Activated CD4-positive, alpha-beta T cell treated with anti-CD3 and anti-CD28 coated beads, Interleukin-2, amount 50 U/mL, for 48 hours (primary cell): ENCODE measurements at places on chromosomes 12 and 14.

DNA sequence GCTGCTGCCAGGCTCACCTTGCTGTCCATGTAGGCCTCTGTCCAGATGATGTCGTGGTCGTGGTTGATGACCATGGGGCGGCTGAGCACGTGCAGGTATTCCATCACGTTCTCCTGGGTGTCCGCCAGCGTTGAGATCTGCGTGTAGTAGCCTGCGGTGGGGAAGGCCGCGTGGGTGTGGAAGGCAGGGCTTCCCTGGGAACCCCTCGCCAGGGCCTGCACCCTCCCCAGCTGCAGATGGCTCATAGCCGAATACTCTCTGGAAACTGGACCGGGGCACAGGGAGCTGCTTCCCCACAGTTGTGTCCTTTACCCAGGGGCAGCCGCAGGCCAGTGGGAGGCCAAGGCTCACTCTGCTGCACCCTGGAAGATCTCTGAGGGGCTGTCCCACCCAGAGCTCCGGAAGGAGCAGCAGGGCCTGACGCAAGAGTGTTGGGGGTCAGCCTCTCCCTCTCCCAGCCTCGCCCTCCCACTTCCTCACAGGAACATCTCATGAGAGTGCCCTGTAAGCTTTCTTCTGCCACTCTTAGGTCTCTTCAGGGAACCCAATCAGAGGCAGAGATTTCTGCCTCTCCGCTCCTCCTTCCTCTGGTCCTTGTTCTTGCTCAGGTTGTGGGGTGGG lies 35.5 kb downstream of the CACNA2D4 start:
- DNase-seq: no peak

DNA sequence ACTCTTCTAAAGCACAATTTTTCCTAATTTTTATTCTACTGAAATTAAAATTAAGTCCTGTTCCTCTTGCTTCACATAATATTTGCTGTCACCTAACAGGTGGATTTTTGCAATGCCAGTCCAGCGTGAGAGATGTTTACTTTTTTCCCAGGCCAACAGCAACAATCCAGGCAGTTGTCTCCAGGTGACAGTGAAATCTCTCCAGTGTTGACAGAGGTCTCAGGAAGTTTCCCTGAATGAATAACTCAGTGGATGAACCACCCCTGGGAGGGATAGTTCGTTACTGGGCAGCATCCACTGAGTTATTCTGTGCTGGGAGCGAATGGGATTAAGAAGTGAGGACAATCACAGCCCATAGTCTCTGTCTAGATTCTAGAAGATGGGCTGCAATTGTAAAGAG lies 7.1 kb upstream of the NT5DC3 start:
- DNase-seq: no peak

- DNase-seq: no peak
Measured at GRCh38 chr14:52868911-52869618, 77.7 kb upstream of the GNPNAT1 start.

DNA sequence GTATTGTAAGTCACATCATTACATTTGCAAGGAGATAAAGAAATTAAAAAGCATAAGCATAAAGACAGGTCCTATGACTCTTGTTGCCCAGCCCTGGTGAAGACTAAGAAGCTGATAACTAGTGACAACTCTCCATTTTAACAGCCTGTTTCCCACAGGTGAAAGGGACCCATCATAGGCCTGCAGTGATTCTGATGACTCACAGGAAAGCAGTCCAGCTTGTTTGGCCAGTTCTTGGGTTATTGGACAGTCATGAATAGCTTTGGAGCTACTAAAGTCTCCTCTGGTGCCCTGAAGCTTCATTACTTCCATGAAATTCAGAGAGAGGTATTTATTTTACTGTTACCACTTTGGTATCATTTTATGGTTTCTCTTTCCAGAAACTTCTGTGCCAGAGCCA lies 55.5 kb upstream of the DYRK2 start:
- no peak for DNase-seq

GRCh38 chr14:99277530-99277929 lies 5.5 kb upstream of the BCL11B start:
- no peak for DNase-seq

- no peak for DNase-seq
Measured at GRCh38 chr14:42023452-42023851, 416.8 kb downstream of the LRFN5 start.

DNA sequence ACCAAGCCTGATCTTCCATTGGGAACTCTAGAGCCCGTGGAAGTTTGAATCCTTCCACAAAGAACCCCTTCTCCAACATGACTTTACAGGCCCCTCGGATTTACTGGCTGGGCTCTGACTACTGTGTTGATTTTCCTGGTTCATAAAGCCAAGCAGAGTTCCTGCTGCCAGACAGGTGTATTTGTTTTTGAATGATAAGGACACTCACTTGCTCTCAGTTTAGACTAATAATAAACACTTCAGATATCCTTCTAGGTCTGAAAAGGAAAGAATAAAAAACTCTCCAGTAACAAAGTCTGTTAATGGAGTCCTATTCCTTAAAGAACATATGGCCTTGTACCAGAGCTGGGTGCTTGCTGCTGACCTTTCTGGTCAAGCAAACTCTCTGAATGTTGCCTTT lies 31.0 kb downstream of the SIX1 start:
- no peak for DNase-seq

- DNase-seq: no peak
Measured at GRCh38 chr12:95303476-95303875, 85.9 kb downstream of the VEZT start.

- no peak for DNase-seq
Measured at GRCh38 chr12:13011098-13011497, 11.0 kb upstream of the HEBP1 start.

- DNase-seq: no peak
Measured at GRCh38 chr12:117646520-117646919, 285.1 kb upstream of the NOS1 start.

DNA sequence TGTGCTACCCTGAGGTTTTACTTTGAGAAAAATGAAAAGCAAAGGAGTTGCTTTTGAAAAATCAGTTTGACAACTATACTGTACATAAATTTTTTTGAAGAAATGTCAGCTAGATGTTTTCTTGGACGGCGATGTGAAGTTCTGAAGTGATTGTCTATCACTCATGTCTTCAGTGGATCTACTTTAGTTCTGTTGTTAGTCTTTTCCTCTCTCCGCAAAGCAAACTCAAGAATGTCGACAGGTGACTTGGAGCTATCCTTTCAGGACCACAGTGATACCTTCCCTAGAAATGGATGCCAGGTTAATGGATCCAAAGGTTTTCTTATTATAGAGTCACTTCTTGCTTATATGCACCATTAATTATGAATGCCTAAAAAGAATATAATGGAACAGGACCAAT lies 1.2 kb downstream of the PTPRO start:
- DNase-seq: no peak

- no peak for DNase-seq
Measured at GRCh38 chr12:114683709-114684097, 272 bp downstream of the TBX3 start.

DNA sequence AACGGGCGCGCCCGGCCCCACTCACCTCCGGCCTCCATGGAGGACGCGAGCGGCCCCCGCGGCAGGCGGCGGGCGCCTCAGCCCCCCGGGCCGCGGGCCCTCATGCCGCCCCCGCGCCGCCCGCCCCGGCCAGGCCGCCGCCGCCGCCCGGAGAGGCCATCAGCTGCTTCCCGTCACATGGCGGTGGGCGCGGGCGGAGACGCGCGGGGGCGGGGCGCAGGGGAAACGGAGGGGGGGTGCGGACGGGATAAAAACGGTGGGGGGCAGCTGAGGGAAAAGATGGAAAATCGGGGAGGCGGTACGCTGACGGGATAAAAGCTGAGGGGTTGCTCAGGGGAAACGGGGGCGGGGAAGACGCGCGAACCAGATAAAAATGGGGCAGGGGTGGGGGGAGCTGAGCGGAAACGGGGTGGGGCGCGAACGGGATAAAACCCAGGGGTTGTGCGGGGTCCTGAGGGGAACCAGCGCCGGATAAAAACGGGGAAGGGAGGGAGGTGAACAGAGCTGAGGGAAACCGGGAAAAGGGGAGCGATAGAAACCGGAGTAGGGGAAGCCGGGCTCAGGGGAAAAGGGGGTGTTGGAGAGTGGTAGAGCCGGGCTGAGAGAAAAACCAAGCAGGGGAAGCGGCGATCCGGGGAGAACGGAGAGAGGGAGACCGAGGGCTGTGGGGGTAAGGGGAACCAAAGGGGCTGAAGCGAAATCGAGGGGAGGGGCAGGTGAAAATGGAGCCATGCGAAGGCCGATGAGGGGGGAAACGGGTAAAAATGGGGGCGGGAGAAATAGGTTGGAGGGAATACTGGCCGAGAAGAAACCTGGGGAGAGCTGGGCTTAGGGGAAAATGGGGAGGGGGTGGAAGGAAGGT lies at the start of gene WSB2:
Gene WSB2, minus strand, starts transcription at position 169 of the 862 bp plus-strand sequence. Its CDS starts 131 bp downstream, at position 38.
- DNase-seq: peak; percentile 60

- no peak for DNase-seq
Measured at GRCh38 chr14:105852378-105853088, 326.1 kb downstream of the TMEM121 start.

DNA sequence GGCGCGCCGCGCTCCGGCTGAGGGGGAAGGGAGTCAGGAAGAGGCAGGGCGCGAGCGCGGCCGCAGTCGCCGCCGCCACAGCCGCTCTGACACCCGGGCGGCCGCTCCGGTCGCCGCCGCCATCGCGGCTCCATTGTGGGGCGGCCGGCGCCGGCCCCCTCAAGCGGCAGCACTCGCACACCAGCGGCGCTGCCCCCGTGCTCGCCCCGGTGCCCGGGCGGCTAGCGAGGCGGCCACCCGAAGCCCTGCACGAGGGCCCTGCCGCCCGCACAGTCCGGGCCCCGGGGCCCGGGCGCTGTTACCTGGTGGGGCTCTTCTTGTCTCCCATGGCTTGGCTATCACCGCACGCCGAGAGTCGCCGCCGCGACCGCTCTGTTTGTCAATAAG lies 202 bp downstream of the YAF2 start:
- DNase-seq: no peak

- DNase-seq: peak; percentile 32
Measured at GRCh38 chr14:22900081-22900799, 17.2 kb downstream of the REM2 start.

GRCh38 chr12:116943419-116944372 lies 32.9 kb downstream of the FBXW8 start:
- no peak for DNase-seq

DNA sequence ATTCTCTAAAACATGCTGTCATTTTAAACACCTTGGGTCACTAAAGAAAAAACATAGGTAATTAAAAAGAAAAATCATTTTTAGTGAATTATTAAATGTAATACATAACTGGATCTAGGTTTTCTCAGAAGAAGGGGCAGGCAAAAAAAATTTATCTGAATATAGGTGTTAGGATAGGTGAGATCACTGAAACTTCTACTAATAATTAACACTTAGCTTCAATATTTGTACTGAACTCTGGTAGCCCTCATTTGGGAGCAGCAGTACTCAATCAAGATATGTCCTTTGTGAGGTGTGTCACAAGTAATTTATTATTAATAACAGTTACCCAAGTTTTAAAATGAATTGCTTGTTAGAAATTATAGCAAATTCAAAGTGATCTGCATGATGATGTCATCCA lies 103.6 kb downstream of the ATP23 start:
- DNase-seq: no peak

DNA sequence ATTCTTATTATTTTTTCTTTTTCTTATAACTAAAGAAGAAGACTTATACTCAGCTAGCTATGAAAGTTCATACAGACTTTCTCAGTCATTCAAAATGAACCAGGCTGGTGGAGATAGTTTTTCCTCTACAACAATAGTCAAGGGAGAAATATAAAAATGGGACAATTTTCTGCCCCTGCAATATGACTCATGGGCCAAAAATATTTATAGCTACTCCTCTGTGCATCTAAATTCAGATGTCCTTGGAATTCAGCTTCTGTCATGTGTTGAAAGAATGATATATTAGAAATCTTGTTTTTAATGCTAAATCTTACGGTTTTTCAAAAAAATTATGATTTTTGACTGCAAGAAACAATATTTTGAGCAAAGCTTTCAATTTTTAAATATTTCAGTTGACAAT lies 237.2 kb upstream of the SYT10 start:
- DNase-seq: no peak

GRCh38 chr14:52153939-52154338 lies 85.1 kb upstream of the NID2 start:
- no peak for DNase-seq

- DNase-seq: no peak
Measured at GRCh38 chr12:133222211-133222610, 13.5 kb downstream of the ANHX start.

GRCh38 chr12:127542931-127543330 lies 724.0 kb upstream of the TMEM132C start:
- DNase-seq: no peak

DNA sequence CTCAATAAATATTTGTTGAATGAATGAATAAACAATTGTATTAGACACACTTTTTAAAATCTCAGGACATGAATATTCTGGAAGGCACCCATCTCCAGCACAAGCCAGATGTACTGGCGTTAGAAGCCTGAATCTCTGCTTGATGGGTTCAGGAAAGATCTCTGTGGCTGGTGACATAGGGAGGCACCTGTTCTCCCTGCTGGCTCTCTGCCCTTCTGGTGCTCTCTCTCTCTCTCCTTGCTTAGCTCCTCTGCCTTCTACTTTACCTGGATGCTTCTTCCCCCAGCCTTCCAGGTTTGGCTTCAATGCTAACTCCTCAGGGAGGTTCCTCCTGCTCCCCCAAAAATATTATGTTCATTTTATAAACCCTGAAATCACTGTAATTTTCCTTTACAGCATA lies 1.5 kb downstream of the CYP46A1 start:
- DNase-seq: no peak

- no peak for DNase-seq
Measured at GRCh38 chr14:74475678-74476077, 17.4 kb downstream of the NPC2 start.

- no peak for DNase-seq
Measured at GRCh38 chr12:54020591-54021405, 7.4 kb upstream of the HOXC6 start.

DNA sequence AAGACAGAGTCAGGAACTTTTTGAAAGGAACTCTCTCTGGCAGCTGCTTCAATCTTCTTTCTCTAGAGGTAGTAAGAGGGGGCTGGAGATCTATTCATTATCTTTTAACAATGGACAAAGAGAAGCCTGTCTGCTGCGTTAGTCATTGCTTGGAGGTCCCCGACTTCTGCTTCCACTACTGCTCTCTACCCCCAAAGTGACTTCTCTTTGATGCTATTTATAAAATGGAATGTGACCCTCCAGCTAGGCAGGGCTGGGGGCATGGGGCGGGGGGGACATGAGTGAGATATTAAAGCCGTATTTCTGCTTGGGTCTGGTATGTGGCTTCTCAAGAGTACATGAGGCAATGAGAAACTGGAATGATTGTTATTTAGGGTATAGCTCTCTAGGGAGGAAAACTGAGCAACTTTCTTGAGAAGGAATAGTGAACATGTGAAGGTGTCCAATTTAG lies 41.4 kb upstream of the NUDT4 start:
- no peak for DNase-seq

DNA sequence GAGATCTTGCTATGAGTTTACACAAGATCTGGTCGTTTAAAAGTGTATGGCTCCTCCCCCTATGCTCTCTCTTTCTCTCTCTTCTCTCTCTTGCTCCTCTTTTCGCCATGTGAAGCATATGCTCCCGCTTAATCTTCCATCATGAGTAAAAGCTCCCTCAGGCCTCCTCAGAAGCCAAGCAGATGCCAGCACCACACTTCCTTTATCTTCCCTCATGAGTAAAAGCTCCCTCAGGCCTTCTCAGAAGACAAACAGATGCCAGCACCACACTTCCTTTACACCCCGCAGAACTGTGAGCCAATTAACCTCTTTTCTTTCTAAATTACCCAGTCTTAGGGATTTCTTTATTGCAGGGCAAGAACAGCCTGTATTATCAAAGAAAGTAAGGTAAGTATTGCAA lies 152.4 kb downstream of the SEC23A start:
- DNase-seq: no peak
